ENCODE measurements at places on chromosomes 6 and 20.

- DNase-seq: no peak
These were observed 20.3 kb upstream of the TENT5A start for GRCh38 chr6:81772741-81773140.

DNA sequence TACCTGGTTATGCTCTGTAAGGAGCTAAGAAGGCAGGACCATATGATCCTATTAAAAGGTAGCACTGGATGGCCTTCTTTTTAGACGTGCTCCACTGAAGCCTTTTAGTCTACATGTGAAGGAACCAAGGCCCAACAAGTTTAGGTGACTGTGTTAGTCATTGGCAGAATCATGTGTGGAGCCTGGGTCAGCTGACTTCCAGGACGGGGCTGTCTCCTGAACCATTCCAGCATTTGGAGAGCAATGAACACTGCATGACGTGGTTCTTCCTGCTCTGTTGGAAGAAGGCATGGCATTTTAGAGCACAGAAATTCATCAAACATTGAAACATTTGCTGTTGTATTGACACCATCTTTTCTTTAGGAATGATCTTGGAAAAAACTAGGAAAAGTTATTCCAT, 87.8 kb upstream of the TIAM2 start:
- DNase-seq: no peak

DNA sequence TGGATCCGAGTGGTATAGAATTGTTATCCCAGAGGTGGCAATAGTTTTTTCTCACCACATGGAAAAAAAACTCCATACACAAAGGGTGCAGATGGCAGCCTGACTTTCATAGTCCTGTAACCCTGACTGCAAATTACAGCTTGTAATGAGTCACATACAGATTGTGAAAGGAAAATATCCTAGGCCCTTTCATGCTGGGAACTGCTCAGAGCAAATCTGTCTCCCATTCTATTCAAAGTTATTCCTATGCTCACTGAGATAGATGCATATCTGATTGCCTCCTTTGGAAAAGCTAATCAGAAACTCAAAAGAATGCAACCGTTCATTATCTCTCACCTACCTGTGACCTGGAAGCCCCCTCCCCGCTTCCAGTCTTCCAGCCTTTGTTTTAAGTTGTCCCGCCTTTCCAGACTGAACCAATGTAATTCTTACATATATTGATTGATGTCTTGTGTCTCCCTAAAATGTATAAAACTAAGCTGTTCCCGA, 108.7 kb upstream of the MAP3K4 start:
- DNase-seq: no peak

DNA sequence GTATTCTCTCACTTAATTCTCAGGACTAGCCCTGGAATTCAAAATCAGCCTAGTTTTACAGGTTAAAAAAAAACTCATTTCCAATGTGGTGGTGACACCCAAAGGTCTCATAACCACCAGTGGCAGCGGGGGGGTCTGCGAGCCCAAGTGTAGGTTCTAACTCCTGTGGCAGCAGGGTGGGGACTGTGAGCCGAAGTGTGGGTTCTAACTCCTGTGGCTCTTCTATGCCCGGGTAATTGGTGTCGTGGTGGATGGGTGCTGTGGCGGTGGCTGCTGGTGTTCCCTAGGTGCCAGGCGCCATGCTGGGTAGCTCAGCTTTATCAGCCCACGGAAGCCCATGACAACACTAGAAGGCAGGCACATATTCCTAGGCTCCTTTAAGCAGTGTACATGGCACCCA, 4.9 kb upstream of the ANKRD60 start:
- no peak for DNase-seq

GRCh38 chr6:134435814-134436280, 117.9 kb upstream of the SGK1 start:
- no peak for DNase-seq

- no peak for DNase-seq
These were observed 40.5 kb downstream of the BTBD9 start for GRCh38 chr6:38599261-38599660.

- no peak for DNase-seq
These were observed 53.9 kb downstream of the DHX35 start for GRCh38 chr20:39016041-39016440.

DNA sequence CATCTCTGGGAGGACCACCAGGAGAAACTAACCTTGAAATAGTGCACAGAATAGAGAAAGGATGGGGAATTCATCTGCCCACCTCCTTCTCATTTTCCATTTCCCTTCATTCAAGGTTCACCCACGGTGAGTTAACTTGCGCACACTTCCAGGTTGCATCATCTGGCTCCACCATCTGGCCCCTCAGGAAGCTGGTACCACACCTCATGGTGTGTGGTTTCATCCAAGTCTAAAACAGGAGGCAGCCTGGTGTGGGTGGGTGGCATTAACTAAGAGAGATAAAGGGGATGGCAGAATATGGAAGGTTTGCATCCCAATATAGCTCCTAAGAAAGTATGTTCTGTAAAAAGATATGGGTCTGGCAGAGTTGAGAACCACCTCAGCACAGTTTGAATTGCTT, 3.8 kb downstream of the ZNF334 start:
- DNase-seq: no peak

GRCh38 chr6:129604321-129604720, 105.7 kb downstream of the ARHGAP18 start:
- no peak for DNase-seq

DNA sequence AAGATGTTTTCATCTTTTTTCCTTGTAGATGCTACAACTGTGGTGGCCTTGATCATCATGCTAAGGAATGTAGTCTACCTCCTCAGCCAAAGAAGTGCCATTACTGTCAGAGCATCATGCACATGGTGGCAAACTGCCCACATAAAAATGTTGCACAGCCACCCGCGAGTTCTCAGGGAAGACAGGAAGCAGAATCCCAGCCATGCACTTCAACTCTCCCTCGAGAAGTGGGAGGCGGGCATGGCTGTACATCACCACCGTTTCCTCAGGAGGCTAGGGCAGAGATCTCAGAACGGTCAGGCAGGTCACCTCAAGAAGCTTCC, 101.5 kb downstream of the POPDC3 start:
- DNase-seq: no peak

DNA sequence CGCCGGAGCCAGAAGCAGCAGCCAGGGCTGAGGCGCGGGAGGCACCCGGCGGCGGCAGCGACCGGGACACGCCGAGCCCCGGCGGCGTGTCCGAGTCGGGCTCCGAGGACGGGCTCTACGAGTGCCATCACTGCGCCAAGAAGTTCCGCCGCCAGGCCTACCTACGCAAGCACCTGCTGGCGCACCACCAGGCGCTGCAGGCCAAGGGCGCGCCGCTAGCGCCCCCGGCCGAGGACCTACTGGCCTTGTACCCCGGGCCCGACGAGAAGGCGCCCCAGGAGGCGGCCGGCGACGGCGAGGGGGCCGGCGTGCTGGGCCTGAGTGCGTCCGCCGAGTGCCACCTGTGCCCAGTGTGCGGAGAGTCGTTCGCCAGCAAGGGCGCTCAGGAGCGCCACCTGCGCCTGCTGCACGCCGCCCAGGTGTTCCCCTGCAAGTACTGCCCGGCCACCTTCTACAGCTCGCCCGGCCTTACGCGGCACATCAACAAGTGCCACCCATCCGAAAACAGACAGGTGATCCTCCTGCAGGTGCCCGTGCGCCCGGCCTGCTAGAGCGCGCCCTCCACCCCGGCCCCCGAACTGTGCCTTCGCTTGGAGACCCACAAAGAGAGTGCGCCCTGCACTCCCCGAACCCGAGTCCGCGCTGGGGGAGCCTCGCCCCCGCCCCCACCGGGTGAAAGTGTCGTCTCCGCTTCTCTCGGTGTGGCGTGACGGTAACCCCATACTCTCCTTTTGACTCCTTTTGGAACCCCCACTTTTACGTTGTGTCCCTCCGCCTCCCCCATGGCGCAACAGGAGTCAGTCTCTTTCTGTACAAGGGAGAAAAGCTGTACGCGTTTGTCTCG, 1.6 kb downstream of the INSM1 start:
- DNase-seq: no peak

DNA sequence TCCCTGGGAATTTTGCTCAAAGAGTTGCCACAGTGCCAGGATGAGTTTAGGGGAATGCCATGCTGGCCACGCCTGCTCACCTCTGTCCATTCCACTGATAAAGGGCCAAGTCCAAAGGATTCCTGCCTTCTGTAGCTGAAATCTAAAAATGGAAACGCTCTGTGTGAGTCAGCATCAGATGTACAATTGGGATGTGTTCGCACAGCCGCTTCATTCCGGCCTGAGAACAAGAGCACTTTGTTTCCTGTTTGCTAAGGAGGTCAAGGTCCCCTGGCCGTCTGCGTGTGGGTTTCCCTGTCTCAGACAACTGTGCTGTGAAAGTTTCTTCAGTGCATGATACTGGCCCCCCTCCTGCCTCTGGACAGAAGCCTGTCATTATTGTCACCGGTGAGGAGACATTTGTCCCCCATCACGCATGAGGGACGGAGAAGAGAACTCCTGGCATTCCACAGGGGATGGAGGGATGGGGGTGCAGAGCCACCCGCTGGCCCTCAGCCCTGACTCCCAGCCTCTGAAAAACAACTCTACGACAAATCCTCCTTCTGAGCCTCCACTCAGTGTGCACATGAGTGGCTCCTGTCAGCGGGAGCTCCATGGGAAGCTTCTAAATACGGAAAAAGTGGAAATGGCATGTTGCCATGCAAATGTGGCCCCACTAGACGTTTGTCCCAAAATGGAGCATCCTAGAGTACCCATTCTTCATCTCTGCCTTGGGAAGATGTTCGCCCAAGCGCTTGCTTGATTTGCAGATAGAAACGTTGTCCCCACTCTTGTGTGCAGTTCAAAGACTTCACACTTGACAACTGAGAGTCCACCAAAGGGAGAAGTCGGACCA, 143.5 kb upstream of the AFDN start:
- no peak for DNase-seq

DNA sequence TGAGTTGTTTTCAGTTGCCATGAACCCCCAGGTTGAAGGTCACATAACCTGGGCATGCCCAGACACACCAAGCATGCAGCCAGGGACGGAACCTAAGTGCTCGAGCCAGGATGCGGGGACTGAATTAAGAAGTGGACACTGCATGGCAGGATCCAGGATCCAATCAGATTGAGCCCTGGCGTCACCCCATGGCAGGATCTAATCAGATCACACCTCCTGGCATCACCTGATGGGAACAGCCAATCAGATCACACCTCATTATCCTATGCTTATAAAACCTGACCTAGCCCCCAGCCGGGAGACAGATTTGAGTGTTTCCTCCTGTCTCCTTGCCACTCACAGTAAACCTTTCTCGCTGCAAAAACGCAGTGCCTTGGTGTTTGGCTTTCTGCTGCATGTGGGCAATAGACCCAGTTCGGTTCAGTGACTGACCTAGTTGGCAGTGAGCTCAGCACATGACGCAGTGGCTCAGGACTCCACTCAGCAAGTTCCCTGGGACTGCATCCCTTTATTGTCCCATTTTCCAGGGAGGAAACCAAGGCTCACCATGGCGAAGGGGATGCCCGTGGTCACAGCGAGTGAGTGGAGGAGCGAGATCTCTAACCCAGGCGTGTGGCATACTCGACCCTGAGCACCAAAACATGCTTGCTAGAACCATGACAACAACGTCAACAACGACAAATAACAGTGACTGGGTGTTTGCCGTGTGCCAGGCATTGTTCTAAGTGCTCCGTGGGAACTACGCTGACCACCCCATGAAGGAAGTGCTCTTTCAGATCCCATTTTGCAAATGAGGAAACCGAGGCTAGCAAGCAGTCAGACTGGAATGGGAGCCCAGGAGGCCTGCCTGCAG, 66.3 kb downstream of the RBM38 start:
- no peak for DNase-seq

- no peak for DNase-seq
These were observed 62.9 kb downstream of the EFHC1 start for GRCh38 chr6:52482903-52483670.

GRCh38 chr20:50682065-50682464, 9.3 kb downstream of the RIPOR3 start:
- DNase-seq: no peak

GRCh38 chr20:60300374-60300773, 342.2 kb downstream of the CDH26 start:
- no peak for DNase-seq

- DNase-seq: no peak
These were observed at the start of gene HLA-DOB for GRCh38 chr6:32816746-32817204. HLA-DOB (minus strand) TSS chr6:32817002; CDS start chr6:32816951, 51 bp downstream.

- DNase-seq: no peak
These were observed 16.7 kb downstream of the MAVS start for GRCh38 chr20:3863317-3863716.

GRCh38 chr20:51430198-51430950, 112.1 kb downstream of the NFATC2 start:
- no peak for DNase-seq

DNA sequence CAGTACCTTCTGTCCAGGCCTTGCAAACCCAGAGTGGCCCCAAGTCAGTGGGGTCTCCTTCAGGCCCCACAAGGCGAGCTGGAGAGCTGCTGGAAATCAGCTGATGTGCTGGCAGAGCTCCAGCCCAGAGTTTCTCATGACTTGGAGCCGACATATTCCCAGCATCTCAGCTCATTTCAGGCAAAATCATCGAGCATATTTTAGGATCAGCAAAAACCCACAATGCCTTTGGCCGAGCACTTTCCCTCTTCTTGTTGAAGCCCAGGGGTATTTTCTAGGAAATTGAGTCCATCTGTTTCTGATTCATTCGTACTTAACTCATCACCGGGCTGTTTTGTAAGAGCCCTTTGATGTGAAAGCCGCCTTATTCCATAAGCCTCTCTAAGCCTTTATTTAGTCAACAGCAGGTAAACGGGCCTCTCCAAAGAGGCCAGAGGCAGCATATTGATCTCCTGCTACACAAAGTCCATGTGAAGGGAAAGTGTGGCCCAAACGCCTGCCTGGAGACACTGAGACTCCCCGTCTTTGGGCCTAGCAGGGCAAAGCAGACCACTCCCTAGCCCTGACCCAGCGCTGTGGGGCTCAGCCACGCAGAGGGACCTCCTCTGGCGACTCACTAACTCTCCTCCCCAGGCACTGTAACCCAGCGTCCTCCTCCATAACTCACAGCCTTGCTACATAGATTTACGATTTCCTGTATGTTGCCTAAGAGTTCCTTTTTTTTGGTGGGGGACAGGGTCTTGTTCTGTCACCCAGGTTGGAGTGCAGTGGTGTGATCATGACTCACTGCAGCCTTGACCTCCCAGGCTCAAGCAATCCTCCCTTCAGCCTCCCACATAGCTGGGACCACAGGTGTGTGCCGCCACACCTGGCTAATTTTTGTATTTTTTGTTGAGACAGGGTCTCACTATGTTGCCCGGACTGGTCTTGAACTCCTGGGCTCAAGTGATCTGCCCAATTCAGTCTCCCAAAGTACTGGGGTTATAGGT, 12.1 kb upstream of the C20orf203 start:
- DNase-seq: no peak

DNA sequence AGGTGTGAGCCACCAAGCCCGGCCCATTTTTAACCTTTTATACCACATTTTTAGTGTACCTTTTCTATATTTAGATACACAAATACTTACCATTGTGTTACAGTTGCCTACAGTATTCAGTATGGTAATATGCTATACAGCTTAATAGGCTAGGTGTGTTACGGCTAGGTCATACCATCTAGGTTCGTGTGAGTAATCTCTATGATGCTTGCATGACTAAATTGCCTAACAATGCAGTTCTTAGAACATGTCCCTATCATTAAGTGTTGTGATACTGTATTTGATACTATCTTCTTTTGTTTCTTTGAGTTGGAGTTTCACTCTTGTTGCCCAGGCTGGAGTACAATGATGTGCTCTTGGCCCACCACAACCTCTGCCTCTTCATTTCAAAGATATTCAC, 387.7 kb upstream of the SASH1 start:
- DNase-seq: no peak

All from stimulated activated CD4-positive, alpha-beta T cell treated with anti-CD3 and anti-CD28 coated beads, Interleukin-1b, Interleukin-23, amount 100 ng/mL, for 1 hour (primary cell).